ENCODE measurements at places on chromosomes 7 and 10. TPM values are rescaled to one million over a fixed set of nuclear protein-coding genes. Genes with fewer than 3 reads are reported as not detected.

The ASZ1 gene
- total RNA-seq = not detected

The OPN1SW gene
- total RNA-seq = not detected

The GPNMB gene
- 0.74 TPM for total RNA-seq

The GHRHR gene
- not detected for total RNA-seq

The GPR37 gene
- total RNA-seq = 9.7 TPM

The TPST1 gene
- total RNA-seq = 1.0 TPM

The BLVRA gene
- total RNA-seq = 0.73 TPM

The STYXL1 gene
- 38.3 TPM for total RNA-seq

The CLCN1 gene
- 2.8 TPM for total RNA-seq

The TRIM4 gene
- total RNA-seq = 16.0 TPM

The ATP5MK gene
- total RNA-seq = 82.4 TPM

The CDH23 gene
- total RNA-seq = 0.63 TPM

The NEUROD6 gene
- not detected for total RNA-seq

The CREB5 gene
- total RNA-seq = 1.3 TPM

The OR13A1 gene
- total RNA-seq = not detected

The SMO gene
- total RNA-seq = not detected

The TRPV6 gene
- total RNA-seq = 0.55 TPM

The CCDC6 gene
- total RNA-seq = 15.7 TPM

The FAM180A gene
- not detected for total RNA-seq

The PLAC9 gene
- not detected for total RNA-seq

The DNAH11 gene
- total RNA-seq = not detected

The GLI3 gene
- total RNA-seq = not detected

The CCDC126 gene
- 8.7 TPM for total RNA-seq

The LRGUK gene
- 0.03 TPM for total RNA-seq

The CFAP70 gene
- total RNA-seq = not detected

The PIK3CG gene
- 2.9 TPM for total RNA-seq

The MLXIPL gene
- 0.53 TPM for total RNA-seq

The MMP21 gene
- total RNA-seq = not detected

The CFAP46 gene
- total RNA-seq = not detected

The MRPL43 gene
- total RNA-seq = 141 TPM

The ADRA2A gene
- total RNA-seq = 16.3 TPM

The PTPRZ1 gene
- total RNA-seq = not detected

The WIPF3 gene
- 0.10 TPM for total RNA-seq

The KLLN gene
- total RNA-seq = 0.28 TPM

The MYL7 gene
- total RNA-seq = not detected

The ZNF92 gene
- 2.7 TPM for total RNA-seq

The PILRB gene
- 119 TPM for total RNA-seq

The APBB1IP gene
- not detected for total RNA-seq

The SPDYE6 gene
- total RNA-seq = not detected

The NPS gene
- not detected for total RNA-seq

The SUN3 gene
- total RNA-seq = not detected

The ZPBP gene
- not detected for total RNA-seq

The PARP12 gene
- 51.1 TPM for total RNA-seq

The ACTR3C gene
- total RNA-seq = 45.9 TPM

The FAM25C gene
- not detected for total RNA-seq

The RADIL gene
- not detected for total RNA-seq

The TMEM60 gene
- total RNA-seq = 13.4 TPM

The TMEM273 gene
- total RNA-seq = not detected

The PARG gene
- total RNA-seq = 22.8 TPM

The AKR1C1 gene
- total RNA-seq = 16.3 TPM

The TRPV5 gene
- 0.18 TPM for total RNA-seq

The ATP6V0E2 gene
- 93.3 TPM for total RNA-seq

The MTG1 gene
- 44.3 TPM for total RNA-seq

The NPFFR1 gene
- total RNA-seq = 2.9 TPM
